Retinal pigment epithelial cell (primary cell): ENCODE measurements at places on chromosomes 7 and 10.

DNA sequence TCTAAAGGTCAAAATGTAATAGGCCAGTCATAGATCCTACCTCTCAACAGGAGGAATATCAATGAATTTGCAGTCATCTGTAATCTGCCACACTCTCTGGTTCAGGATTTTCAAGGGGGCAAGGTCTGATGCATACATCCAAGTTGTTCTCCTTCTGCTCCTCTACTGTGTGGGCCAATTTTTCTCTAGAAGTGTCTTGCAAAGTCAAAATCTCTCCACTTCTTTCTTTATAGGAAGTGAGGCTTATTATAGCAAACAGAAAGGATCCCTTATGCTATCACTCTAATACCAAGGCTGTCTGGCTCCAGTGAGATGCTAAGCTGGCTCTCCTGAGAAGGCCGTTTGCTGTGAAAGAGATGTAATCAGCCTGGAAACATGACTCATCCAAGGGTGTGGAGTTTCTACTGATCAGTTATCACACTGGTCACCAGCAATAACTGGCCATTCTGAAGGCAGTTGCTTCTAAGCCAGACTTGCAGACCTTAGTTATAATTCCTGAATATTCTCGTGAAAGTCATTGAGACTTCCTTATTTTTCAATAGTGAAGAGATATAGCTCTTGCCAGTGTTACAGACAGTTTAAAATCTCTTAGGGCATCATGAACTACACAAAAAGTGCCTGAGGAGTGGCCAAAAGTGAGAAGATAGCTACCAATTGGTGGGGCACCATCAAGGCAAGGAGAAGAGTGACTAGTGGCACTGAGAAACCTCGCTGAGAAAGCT lies 43.2 kb upstream of the LRGUK start:
- peak; percentile 26 for DNase-seq

GRCh38 chr7:55515569-55516279 lies 56.6 kb downstream of the VOPP1 start:
- DNase-seq, result no peak

GRCh38 chr7:121529003-121529402 lies 132.9 kb upstream of the FAM3C start:
- DNase-seq, result no peak

DNA sequence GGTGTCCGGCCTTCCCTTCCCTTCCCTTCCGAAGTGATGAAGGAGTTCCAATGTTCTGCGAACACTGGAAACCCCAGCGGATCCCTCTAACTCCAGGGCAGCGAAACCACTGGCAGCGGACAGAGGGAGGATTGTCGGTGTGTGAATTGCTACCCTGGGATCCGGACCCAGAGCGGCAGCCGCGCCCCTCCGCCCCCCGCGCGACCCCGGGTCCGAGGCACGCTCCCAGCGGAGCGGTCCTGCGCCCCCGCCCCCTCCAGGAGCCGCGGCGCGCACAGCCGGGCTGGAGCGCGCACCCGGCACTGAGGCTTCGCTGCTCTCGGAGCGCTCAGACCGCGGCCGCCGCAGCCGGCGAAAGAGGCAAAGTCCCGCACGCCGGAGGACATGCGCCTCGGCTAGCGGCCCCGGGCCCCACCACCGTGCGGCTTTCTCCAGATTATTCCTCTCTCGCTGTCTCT lies at the start of gene PTPRZ1:
Gene PTPRZ1, plus strand, starts transcription at position 331 of the 458 bp plus-strand sequence. CDS start 339 bp downstream, outside the sequence.
- DNase-seq, result no peak

GRCh38 chr7:27693794-27694193 lies 31.1 kb upstream of the HIBADH start:
- DNase-seq, result no peak

DNA sequence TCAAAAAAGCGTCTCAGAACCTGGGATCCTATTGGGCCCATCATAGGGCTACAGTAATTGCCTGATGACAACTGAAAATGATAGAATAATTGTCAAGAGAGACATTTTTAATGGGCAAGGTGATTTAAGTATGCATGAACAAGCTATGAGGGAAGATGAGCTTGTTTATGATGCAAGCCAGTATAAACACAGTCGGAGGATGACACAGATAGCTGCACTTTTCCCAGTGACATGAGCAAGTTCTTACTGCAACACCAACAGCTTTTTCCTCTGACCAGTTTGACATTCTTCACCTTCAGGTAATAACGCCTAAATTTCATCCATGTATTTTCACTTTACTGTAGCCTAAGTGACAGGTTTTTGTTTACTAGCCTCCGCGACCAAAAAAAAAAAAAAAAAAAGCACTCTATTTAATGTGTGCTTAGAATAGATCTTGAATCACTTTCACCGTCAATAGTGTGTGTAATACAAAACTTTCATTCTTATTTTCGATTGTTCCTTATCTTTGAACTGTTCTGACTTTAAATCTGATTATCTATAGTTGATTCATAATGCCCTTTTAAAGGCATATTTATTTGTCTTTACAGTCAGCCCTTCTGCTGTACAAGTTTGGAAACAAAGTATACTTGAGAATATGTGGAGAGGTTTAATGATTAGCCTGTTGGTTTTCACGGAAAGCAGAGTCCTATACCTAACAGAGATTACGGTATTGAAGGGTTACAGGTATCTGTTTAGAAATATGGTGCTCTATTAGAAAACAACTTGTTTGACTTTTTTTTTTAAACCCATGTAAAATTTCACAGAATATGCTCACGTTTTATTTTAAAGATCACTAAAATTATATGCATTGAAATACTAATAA lies 1.7 kb downstream of the FOXP2 start:
- no peak for DNase-seq

DNA sequence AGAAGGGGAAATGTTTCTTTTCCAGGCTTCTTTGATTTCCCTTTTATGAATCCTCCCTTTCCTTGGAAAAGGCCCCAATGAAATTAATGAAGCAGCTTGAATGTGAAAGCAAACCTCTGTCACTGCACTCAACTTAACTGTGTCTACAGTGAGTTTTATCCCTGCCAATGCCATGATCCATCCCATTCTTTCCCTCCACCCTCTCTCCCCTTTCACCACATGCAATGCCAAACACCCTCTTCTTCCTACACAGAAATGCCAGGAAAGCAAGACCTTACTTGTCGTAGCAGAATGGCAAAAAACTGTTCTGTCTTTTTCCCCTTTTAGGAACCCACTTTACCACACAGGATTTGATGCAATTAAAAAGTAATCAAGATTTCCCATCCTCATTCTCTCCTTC lies 47.3 kb upstream of the TRIL start:
- no peak for DNase-seq

GRCh38 chr10:5976512-5977470 lies 552 bp downstream of the IL15RA start:
- DNase-seq, result no peak

GRCh38 chr10:101614663-101615524 lies 26.8 kb downstream of the DPCD start:
- no peak for DNase-seq

GRCh38 chr7:95694334-95694733 lies 78.0 kb upstream of the DYNC1I1 start:
- DNase-seq, result no peak

GRCh38 chr10:62719061-62719460 lies 85.5 kb upstream of the ADO start:
- no peak for DNase-seq

DNA sequence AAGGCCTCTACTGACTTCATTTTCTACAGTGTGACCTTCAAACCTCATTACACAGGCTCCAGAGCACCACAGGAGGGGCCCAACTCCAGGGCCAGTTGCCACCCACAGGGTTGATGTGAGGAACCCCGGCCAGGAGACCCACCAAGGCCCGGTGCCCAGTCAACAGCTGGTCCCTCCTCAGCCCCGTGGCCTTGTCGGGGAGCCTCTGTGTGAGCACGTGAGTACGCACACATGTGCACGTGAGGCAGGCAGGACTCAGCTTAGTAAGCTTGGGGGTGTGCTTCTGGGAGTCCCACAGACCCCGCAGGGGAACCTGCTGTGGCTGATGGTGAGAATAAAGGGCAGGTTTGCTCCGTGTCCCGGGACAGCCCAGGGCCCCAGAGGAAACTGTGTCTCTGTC lies 104.5 kb downstream of the VIPR2 start:
- DNase-seq, result no peak

- DNase-seq, result no peak
Observed at GRCh38 chr10:48821692-48822091, 117.9 kb downstream of the LRRC18 start.

- DNase-seq, result no peak
Observed at GRCh38 chr7:21077602-21078001, 290.9 kb upstream of the SP8 start.

- no peak for DNase-seq
Observed at GRCh38 chr7:4302203-4302905, 379.7 kb upstream of the FOXK1 start.

DNA sequence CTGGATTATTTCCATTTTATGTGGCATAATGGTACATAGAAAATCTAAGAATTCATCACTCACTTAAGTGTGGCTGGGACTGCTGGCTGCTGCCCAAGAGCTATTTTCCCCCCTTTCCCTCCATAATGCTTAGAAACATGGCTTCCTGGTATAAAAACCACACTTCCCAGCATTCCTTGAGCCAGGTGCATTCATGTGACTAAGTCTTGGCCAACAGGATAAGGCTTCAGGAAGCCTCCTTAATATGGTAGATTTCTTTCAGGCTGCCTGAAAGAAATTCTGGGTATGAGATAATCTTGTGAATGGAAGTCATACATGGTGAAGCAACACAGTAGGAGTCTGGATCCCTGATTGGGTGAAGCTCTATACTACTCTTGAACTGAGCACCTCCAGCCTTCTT lies 178.0 kb downstream of the JAZF1 start:
- no peak for DNase-seq

DNA sequence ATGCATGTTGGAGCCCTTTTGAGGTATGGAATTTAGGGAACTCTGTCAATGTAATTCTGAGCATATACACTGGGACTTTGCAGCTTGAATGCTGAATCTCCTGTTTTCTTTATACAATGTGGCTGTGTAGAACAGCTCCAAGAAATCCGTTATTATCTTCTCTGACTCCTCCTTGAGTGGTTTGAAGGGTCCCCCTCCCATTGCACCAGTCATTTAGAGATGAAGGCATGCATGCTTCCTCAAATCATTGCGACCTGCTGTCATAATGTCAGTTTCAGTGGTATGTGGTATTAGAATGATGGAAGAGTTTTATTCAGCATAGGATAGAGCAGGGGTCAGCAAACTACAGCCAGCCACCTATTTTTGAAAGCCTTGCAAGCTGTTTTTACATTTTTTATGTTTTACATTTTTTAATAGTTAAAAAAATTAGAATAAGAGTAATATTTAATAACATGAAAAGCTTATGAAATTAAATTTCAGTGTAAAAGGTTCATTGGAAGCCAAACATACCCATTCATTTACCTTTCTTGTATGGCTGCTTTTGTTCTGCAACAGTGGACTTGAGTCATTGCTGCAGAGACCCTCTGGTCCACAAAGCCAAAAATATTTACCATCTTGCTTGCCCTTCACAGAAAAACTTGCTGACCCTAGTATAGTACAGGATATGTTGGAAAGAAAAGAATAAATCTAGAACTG lies 8.1 kb downstream of the STK17A start:
- no peak for DNase-seq

GRCh38 chr7:122887198-122887597 lies 938 bp upstream of the CADPS2 start:
- peak; percentile 39 for DNase-seq

DNA sequence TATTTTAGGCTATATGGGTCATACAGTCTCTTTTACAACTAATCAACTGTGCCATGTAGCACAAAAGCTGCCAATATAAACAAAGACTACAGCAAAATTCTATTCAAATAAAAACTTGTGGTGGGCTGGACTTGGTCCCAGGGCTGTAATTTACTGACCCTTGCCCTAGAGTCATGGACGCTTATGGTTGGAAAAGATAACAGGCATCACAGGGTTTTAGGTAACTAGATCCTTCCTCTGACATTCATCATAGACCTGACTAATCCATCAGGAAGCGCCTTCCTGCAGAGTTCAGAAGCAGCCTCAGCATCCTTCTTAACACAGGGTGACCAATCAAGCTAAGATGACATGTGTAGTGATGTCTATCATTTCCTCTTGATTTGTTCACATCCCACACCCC lies 40.2 kb upstream of the GPAM start:
- DNase-seq, result no peak

GRCh38 chr7:3005257-3005656 lies 38.4 kb downstream of the CARD11 start:
- no peak for DNase-seq

DNA sequence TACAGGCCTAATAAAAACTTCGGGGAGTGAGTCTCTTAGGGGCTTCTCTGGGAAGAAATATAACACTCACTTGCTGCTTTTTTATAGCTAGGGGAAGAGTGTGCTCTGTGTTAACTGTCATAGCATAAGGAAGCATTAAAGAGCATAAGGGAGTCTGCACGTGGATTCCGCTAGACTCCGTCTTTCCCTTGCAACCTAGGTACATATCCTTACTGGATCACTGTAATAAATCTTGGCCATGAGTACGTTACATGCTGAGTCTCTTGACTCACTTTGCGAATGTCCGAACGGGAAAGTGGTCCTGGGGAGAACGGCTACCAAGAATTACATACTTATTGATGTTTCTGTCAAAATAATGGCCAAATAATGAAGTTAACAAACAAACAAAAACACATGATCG lies 999.1 kb upstream of the MBL2 start:
- DNase-seq, result no peak

GRCh38 chr10:84469470-84469869 lies 141.1 kb downstream of the CCSER2 start:
- DNase-seq, result no peak

DNA sequence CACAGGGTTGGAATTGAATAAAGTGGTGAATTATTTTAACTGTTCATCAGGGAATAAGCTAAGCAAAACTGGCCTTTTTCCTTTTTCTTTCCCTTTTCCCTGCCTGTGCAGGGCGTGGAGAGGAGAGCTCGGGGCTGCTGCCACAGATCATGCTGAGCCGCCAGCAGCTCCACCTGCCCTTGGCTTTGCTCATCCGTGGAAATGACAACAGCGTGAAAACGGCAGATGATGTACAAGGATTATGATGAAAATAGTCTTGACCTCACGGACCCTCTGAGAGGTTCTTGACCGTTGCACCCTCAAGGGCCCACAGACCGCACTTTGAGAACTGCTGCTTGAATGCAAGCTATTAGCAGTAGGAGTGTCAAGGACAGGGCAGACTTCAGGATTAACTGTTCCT lies 10.6 kb downstream of the PPP2R2D start:
- DNase-seq, result no peak

- DNase-seq, result peak; percentile 100
Observed at GRCh38 chr10:72334825-72335393, 19.8 kb downstream of the DNAJB12 start.

DNA sequence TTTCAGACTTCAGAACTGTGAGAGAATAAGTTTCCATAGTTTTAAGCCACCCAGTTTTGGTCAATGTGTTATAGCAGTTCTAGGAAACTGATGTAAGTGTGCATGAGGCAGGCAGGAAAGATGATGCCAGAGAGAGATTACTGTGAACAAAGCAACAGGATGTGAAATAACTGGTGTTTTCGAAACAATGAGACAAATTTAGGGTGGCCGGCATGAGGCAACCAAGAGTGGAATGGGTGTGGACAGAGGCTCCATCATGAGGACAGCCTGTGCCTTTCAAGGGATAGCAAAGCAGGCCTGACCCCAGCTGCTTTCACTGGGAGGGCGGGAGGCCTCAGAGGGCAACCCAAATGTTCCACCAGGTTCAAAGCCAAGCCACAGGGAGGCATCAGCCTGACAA lies 67.3 kb upstream of the UCN3 start:
- no peak for DNase-seq
